ENCODE measurements at places on chromosomes 7 and 10.

GRCh38 chr7:14271441-14271840 is 282.0 kb upstream of the ETV1 start:
- DNase-seq = no peak

DNA sequence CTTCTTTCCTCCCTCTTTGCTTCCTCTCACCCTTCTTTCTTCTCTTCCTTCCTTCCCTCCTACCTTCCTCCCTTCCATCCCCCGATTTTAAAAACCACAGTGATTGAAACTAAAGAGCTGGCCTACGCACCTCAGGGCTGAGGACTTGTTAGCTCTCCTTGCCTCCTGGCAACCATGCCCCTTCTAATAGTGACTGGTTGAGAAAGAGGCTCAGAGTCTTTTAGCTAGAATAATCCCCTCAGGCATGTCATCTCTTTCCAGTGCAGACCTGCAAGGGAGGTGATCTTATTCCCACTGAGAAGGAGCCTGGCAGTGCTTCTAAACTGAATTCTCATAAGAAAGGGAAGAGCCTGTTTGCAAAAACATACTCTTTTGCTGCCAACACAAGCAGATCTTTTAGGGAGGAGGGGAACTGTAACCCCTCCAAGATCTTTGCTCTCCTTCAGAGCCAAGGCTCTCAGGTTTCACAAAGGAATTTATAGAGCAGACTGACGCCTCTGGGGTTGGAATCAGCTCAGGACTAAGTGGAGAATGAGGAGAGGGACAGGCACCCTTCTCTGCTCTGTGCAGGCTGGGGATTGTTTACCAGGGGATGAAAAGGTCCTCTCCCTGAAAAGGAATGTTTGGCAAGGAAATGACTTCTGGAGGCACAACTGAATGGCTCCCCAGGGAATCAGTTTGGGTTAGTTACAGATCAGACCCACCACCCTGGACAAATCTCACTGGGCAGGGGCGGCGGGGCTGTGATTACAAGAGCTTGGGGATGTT is 9.4 kb upstream of the ANKRD1 start:
- DNase-seq = no peak

- no peak for DNase-seq
Measured at GRCh38 chr10:35532141-35532540, 73.0 kb upstream of the GJD4 start.

DNA sequence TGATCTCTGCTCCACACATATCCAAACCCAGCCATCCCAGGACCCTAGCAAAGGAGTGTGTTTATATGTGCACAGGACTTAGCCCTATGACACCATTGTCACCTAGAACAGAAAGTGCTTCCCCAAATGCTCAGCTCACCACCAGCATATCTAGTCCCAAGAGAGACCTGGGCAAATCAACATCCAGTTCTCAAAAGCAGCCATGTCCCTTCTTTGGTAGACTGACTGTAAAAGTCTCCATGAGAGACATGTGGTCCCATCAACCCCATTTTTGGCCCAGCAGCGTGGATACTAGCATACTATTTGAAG is 20.9 kb upstream of the ARHGAP22 start:
- DNase-seq = no peak

DNA sequence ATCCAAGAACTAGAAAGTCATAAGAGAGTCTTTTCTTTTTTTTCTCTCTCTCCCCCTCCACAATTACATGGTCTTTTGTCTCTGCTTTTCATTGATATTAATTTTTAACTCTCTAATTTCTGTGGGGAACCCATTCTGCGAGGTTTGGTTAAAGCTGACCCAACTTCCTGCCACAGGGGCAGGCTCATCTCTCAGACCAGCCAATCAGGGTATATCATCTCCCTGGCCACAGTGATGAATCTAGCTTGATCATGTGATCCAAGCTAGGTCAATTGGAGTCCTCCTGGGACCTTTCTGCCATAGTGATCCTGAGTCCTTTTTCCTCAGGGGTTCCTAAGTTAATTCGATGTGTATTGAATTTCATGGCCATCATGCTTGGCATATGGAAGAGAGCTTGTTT is 38.0 kb upstream of the TRUB1 start:
- no peak for DNase-seq

GRCh38 chr7:18040196-18040595 is 12.6 kb upstream of the PRPS1L1 start:
- no peak for DNase-seq
